ENCODE measurements at places on chromosomes 4 and X.

GRCh38 chr4:65845199-65845773 lies 175.0 kb upstream of the EPHA5 start:
- DNase-seq, result no peak

GRCh38 chr4:186485561-186486062 lies 69.8 kb downstream of the MTNR1A start:
- DNase-seq, result peak; percentile 24

DNA sequence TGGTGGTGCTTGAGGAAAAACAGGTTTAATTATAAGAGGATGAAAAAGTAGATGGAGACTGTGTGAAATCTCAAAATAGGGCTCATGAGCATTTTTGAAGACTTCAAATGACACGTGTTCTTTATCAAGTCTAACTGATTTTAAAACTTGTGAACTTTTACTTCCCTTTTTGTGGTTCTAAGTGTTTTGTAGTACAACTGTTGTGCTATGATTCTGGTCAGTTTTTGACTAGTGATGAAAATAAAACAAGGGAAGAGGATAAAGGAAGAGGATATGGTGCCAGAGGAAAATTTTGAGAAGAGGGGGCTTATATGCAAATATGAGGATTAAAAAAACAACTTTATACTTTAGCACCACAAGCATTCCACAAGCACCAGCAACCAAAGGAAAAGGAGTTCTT lies 644.0 kb downstream of the RPA4 start:
- no peak for DNase-seq

GRCh38 chr4:97653701-97654100 lies 489.6 kb downstream of the STPG2 start:
- DNase-seq, result no peak

GRCh38 chr4:17188547-17189400 lies 290.3 kb upstream of the LDB2 start:
- no peak for DNase-seq

GRCh38 chr4:102390438-102390837 lies 45.2 kb upstream of the SLC39A8 start:
- peak; percentile 8 for DNase-seq

DNA sequence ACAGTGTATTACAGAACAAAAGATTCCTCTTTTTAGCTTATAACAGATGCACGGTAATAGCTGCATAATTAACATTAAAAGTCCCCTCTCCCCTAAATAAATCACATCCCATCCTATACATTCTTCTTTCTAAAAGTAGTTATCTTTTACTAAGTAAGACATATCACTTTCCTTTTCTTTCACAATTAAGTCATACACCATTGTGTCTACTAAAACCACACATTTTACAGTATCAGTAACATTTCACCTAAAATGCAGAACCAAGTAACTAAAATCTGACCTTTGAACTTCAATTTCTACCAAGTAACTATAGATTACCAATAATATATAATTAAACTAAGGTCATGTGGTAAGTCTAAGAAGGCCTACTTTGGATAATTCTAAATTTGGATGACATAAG lies 14.2 kb downstream of the DHX15 start:
- DNase-seq, result no peak

All from EL (cell line).